Activated T-helper 17 cell treated with anti-CD3 and anti-CD28 coated beads, Interleukin-2, amount 50 U/mL, for 72 hours (primary cell): ENCODE measurements at places on chromosomes 7 and 10. TPM values are rescaled to one million over a fixed set of nuclear protein-coding genes. Genes with fewer than 3 reads are reported as not detected.

DNA sequence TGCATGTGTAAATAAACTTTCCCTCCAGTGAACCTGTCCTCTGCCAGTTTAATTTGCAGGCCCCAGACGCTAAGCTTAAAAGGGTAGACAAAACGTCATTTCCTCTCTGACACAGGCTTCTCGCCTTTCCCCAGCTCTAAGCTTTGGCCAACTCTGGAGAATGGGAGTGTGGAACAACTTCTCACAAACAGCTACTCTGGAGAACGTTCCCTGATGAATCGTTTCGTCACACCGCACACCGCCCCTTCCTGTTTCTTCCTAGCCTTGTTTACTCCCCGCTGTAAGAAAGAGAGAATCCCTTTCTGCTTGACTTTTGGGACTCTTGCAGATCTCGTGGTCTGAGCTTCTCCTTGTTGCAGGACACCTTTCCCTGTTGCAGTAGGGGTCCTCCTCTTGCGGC lies 564.2 kb downstream of the TCERG1L start:
- no peak for ATAC-seq

DNA sequence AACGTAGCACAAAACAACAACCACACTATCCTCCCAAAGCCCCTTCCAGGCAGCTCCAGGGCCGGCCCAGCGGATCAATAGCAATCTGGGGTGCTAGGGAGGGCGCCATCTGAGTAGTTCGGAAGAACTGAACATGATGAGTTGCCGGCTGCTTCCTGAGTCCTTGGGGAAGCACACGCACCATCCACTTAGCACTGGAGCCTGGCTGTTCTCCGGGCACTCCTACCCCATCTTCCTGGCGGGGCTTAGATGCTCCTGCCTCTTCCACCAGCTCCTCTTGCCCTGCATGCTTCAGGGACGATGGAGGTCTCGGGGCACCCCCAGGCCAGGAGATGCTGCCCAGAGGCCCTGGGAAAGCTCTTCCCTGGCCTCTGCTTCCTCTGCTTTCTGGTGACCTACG lies at the start of gene KCNK18:
KCNK18 (plus strand) TSS at position 301 of the 400 bp plus-strand sequence; CDS start at position 301, 0 bp downstream.
- no peak for ATAC-seq

TRIL gene
- not detected for total RNA-seq

- ATAC-seq, result no peak
These were observed 8.0 kb downstream of the COL17A1 start for GRCh38 chr10:104077663-104078151.

DNA sequence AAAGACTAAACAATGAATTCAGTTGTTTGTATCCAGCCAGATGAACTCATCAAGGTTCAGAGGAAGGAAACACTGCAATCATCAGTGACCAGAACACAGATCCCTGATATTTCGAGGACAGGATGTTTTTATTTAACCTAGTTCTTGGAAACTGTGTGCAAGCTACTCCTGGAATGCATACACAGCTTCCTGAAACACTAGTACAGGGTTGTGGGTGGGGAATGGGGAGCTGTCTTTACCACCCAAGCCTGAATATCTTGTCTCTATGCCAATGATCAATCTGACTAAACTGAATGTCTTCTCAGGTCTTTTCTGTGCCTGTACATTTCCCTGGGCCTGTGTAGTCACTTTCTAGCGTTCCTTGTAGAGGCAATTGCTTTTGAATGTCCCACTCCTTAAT lies 374.6 kb downstream of the CALN1 start:
- ATAC-seq, result no peak

SYT15B gene
- total RNA-seq, result 0.37 TPM

- ATAC-seq, result no peak
These were observed 25.2 kb upstream of the MKLN1 start for GRCh38 chr7:131302446-131302845.

- ATAC-seq, result no peak
These were observed 216.9 kb downstream of the SORCS1 start for GRCh38 chr10:106947643-106948042.
